Posterior cingulate gyrus (tissue), 11 donors: ENCODE measurements at places on chromosomes 6 and 20.
A peak's percentile ranks its signal among the peaks of the same experiment; 100 is the strongest.

- DNase-seq: no peak
These were observed 27.9 kb upstream of the TMEM217 start for GRCh38 chr6:37285861-37286311.

GRCh38 chr6:21101694-21102093 lies 491.9 kb upstream of the SOX4 start:
- no peak for DNase-seq

- DNase-seq: no peak
These were observed 36.3 kb downstream of the PRDM1 start for GRCh38 chr6:106122306-106122918.

DNA sequence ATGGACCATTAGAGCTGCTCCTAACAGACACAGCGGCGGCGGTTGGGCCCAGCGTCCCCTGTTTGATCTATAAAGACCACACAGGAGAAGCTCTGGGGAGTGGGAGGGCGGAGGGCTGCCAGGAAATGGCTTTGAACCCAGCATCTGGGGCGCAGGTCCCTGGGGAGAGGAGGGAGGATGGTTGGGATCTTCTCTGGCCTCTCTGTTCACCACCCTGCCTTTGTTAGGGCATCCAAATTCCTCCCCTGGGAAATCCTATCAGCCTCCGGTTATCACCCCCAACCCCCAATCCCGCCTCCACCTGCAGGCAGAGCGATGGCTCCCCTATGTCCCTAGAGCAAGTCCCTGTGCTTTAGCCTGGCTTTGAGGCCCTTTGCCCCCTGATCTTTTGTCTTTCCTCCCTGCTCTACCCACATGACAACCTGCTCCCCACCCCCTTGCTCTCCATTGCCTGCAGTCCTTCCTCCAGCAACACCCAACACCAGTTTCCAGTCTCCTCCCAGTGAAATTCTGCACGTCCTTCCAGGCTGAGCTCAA lies 7.1 kb downstream of the XKR7 start:
- DNase-seq: no peak

- DNase-seq: no peak
These were observed 14.0 kb upstream of the LOC128125822 start for GRCh38 chr6:63558278-63558677.

- DNase-seq: no peak
These were observed 776.4 kb downstream of the C6orf118 start for GRCh38 chr6:164533045-164533362.

GRCh38 chr20:7090001-7090400 lies 322.5 kb downstream of the BMP2 start:
- DNase-seq: no peak

DNA sequence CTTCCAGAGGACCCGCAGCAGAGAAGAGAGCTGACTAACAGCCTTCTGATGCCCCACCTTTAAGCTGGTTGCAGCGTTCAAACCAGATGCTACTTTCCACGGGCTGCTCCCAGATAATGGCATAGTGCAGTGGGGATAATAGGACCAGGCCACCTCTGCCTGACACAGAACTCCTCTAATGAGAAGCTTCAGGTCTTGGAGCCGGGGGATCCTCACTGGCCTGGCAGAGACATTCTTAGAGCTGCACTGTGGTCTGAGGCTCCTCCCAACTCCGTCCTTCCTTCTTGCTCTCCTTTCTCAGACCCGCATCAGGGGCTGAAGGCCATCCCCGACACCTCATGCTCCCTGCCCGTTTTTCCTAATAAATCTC lies 206.6 kb upstream of the MARCKS start:
- DNase-seq: no peak

GRCh38 chr20:25408170-25408547 lies 686 bp downstream of the GINS1 start:
- DNase-seq: no peak

GRCh38 chr20:24634855-24635254 lies 165.4 kb downstream of the SYNDIG1 start:
- DNase-seq: peak; percentile 73

DNA sequence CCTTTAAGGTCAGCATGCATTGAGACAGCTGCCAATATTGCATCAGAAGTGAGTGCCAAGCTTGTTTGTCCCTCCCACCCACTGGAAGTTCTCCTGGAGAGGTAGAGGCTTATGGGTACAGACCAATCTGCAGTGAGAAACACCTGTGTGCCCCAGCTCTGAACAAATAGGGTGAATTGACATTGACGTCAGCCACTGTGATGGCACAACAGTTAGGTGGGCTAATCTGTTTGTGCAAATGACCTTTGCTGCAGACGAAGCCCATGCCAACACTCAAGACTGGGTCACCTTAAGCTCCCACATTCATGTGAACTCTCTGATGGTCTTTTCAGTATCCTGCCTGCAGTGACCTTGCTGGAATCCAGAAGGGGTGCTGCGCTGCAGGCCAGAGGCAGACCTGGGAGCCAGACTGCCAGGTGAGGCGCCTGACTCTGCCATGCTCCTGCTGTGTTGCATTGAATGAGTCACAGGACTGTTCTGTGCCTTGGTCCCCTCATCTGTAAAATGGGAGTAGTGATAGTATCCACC lies 99.9 kb downstream of the ALDH8A1 start:
- no peak for DNase-seq
